ENCODE measurements at places on chromosomes 7 and 10. TPM values are rescaled to one million over a fixed set of nuclear protein-coding genes. Genes with fewer than 3 reads are reported as not detected.

ZNF239 gene
- 9.8 TPM for total RNA-seq

SAMD9L gene
- total RNA-seq, result 17.1 TPM

DDX21 gene
- total RNA-seq, result 52.6 TPM

DNA sequence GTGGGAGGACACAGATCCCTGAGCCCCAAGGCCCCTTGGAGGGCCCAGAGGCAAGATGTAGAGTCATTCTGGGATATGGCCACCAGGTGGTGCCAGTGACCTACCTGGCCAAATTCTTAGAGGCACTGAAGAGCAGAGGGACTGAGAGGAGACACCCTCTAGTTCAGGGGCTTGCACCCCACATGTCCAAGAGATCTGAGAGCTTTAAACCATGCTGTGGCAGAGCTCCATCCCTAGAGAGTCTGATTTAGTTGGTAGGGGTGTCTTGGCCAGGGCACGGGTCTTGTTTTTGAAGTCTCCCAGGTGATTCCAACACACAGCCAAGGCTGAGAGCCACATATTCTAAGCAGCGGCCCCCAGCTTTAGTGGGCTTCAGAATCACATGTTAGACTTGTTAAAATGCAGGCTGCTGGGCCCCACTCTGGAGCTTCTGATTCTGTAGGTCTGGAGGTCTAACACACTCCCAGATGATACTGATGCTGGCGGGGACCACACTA is 52.5 kb downstream of the PRF1 start:
- H3K27ac ChIP-seq, result no peak overlapping the region
- H3K27me3 ChIP-seq, result no peaks in the 10 kb centered on the region
- H3K4me3 ChIP-seq, result no peak overlapping the region
- DNase-seq, result peak; percentile 71
- H3K4me1 ChIP-seq, result no peaks in the 10 kb centered on the region

GRCh38 chr10:51117053-51117660 is 42.9 kb downstream of the PRKG1 start:
- peak overlapping the region; percentile 15 for H3K27ac ChIP-seq
- H3K27me3 ChIP-seq, result no peaks in the 10 kb centered on the region
- DNase-seq, result no peak
- H3K4me3 ChIP-seq, result no peak overlapping the region
- H3K36me3 ChIP-seq, result no peaks in the 10 kb centered on the region
- H3K4me1 ChIP-seq, result no peaks in the 10 kb centered on the region

DNA sequence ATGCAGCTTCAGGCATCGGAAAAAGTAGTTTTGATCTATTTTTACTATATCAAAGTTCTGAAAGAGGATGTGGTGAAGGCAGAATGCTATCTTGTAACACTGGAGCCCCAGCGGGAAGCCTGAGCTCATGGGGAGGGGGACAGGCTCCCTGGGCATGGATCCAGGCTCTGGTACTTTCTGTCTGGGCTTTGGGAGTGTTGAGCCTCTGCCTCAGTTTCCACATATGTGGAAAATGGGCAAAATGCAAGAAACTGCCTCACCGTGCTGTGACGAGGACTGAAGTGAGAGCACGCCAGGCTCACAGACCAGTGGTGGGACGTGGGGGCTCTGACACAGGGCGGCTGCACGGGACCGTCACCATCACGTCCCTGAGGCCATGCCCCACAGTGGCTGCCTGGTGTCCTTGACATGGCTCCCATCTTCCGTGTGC is 182.9 kb upstream of the SHH start:
- H3K4me3 ChIP-seq, result no peak overlapping the region
- H3K27ac ChIP-seq, result no peak overlapping the region
- H3K27me3 ChIP-seq, result no peaks in the 10 kb centered on the region
- no peaks in the 10 kb centered on the region for H3K36me3 ChIP-seq

GRCh38 chr10:49040601-49041000 is 74.7 kb downstream of the VSTM4 start:
- H3K4me1 ChIP-seq, result no peaks in the 10 kb centered on the region
- no peaks in the 10 kb centered on the region for H3K36me3 ChIP-seq
- H3K27ac ChIP-seq, result no peak overlapping the region
- no peak overlapping the region for H3K4me3 ChIP-seq
- DNase-seq, result no peak
- no peaks in the 10 kb centered on the region for H3K27me3 ChIP-seq
